ENCODE measurements at places on chromosomes 6 and 20.

DNA sequence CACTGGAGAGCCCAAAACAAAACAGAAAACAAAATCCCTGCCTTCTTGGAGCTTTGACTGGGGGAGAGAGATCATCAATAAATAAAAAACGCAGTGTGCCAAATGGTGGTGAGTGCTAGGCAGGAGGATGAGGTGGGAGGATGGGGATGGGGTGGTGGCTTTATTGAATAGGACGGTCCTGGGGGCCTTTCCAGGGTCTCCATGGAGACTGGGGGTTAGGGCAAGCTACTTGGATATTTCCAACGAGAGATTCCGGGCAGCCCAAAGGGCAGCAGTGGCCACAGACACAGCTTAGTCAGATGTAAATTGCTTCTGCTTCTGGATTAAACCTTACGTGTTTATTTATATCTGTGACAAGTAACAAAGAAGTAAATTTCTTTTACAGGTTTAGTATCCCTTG, 700.1 kb downstream of the QKI start:
- DNase-seq, result no peak

- DNase-seq, result no peak
Observed at GRCh38 chr6:53049415-53049814, 15.8 kb upstream of the FBXO9 start.

- no peak for DNase-seq
Observed at GRCh38 chr6:1390133-1390945, 963 bp downstream of the FOXF2 start.

- no peak for DNase-seq
Observed at GRCh38 chr6:138374230-138374629, 3.5 kb upstream of the SMIM28 start.

GRCh38 chr6:149733089-149733720, 13.1 kb downstream of the NUP43 start:
- DNase-seq, result no peak

- no peak for DNase-seq
Observed at GRCh38 chr20:54557806-54558590, 82.6 kb downstream of the DOK5 start.

- no peak for DNase-seq
Observed at GRCh38 chr6:3894590-3895311, 45.6 kb downstream of the FAM50B start.

DNA sequence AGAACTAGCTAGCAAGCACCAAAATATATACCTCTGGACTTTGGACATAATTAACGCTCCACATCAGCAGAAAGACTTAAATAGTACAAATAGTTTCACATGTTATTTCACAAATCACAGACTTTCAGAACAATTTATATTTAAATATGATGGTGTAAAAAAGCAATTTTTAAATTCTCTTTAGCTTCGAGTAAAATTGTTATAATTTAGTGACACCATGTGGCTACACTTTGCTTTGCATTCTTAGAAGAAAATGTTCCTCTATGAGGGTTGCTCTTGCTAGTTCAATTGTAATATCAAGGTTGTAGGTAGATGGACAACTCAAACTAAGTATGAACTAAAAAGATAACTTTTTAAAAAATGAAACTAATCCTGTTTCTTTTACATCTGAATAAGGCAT, 69.0 kb downstream of the BTBD9 start:
- no peak for DNase-seq

- no peak for DNase-seq
Observed at GRCh38 chr20:12327205-12327604, 409.5 kb downstream of the BTBD3 start.

DNA sequence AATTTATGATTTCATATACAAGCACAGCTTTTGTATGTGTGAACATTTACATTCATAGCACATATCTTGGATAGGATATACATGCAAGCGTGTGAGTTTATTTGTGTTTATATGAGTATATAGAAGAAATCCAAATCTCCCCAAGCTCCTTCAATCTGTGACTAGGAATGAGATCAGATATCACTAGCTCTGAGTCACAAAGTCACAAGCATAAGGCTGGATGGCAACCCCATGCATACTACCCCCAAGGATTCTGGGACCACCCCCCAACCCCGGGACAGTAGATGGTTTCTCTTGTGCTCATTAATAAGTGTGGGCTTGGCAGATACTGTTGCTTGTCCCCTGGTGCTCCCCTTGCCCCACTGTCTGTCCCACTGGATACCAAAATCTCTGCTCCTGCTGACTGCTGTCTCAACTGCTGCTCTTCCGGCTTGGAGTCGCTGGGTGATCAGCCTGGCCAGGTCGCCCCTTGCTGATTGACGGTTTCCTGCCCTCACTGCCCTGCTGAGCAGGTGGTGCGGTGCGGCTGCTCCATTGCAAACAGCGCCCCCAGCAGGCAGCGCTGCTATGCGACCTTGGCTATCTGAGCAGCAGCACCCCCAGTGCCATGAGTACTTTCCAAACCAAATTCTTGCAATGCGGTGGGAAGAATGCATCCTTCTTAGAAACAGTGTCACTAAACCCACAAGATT, 279.4 kb downstream of the CD83 start:
- DNase-seq, result no peak

DNA sequence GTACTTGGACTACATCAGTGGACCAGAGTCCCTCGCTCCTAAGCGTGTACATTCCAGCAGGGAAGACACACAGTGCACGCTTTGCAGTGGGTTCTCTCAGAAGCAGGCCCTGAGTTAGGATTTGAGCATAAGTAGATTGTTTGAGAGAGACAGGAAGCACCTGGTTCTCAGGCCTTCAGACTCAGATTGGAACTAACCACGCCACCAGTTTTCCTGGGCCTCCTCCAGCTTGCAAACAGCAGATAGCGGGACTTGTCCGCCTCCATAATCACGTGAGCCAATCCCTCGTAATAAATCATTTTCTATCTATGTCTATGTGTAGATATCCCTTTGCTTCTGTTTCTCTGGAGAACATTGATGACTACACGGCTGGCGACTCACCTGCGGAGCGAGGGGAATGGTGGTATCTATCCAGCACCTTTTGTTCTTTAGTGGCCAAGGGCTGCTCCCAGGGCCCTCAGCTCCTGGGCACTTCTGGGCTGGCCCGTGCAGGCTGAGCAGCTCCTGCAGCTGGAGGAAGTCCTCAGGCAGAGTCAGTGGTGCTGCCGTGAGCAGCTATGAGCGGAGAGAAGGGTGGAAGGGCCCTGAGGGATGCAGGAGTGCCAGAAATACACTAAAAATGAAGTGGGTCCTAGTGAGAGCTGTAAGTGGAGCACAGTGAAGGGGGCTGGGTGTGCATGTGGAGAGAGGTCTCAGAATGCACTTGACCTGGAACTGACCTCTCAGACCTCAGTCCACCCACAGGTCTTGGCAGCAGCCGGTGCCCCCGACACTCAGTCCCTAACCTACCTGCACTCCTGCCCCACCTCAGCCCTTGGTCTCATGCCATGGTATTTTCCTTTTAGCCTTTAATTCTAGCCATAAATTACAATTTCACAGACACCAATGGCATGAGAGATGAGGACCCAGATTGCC, 76.9 kb downstream of the STK35 start:
- no peak for DNase-seq

- DNase-seq, result no peak
Observed at GRCh38 chr20:10531848-10532247, 96.7 kb downstream of the SLX4IP start.

DNA sequence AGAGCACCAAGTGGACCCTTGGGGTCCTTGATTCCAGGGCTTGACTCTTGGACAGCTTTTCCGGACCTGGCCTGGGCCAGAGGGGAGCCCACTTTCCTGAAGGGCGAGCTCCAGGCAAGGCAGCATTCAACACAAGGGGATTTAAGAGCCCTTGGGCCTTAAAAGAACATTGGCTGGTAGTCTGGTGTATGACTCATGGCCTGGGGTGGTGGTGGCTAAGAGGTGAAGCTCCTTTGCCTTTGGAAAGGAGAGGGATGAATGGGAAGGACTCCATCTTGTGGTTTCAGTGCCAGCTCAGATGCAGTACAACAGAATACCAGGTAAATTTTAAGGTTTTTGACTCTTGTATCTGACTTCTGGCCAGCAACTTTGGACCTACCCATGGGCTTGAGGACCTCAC, 760.7 kb downstream of the GRIK2 start:
- no peak for DNase-seq

GRCh38 chr6:116876635-116877611, at the start of gene RFX6:
TSS of gene RFX6 (plus strand) at chr6:116877242. CDS start at chr6:116877276, 34 bp downstream.
- no peak for DNase-seq

DNA sequence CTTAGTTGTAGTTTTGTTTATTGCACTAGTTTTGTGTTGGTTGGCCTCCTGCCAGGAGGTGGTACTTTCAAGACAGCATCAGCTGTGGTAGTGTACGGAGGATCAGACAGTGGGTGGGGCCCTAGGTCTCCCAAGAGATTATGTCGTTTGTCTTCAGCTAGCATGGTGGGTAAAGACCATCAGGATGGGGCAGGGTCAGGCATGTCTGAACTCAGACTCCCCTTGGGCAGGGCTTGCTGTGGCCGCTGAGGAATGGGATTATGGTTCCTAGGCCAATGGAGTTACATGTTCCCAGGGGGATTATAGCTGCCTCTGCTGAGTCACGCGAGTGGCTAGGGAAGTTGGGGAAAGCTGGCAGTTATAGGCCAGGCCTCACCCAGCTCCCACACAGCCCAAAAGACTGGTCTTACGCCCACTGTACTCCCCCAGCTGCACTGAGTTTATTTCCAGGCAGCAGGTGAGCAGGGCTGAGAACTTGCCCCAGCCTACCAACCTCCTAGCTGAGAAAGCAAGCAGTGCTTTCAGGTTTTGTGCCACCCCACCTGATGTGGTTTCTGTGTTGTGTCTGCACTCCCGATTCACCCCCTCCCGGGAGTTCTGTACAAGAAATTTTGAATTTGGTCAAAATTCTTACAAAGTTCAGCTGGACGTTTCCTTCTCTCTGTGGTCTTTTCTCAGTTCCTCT, 24.7 kb downstream of the ZSCAN31 start:
- peak; percentile 9 for DNase-seq

DNA sequence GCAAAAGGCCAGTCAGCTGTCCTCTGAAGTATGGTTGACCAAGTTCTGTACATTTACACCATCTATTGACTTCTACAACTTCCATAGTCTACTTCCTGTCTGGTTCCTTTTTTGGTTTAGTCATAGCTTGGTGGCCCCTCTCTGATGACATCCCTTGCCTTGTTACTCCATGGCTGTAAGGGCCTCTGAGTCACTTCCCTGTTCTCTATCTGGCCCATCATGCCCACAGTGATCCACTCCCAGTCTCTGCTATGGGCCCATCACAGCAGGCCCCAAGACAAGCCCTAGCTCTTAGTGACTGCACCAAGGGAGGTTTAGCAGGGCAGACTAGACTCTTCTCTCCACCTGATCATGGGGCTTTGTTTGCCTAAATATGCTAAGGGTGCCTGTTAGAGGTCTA, 441.6 kb downstream of the HACE1 start:
- DNase-seq, result no peak

GRCh38 chr6:126701676-126702560, 362.0 kb downstream of the CENPW start:
- DNase-seq, result no peak

GRCh38 chr20:48186915-48187314, 401.6 kb upstream of the SULF2 start:
- DNase-seq, result peak; percentile 40
